ENCODE measurements at places on chromosomes 2 and 18.
A peak's percentile ranks its signal among the peaks of the same experiment; 100 is the strongest.

DNA sequence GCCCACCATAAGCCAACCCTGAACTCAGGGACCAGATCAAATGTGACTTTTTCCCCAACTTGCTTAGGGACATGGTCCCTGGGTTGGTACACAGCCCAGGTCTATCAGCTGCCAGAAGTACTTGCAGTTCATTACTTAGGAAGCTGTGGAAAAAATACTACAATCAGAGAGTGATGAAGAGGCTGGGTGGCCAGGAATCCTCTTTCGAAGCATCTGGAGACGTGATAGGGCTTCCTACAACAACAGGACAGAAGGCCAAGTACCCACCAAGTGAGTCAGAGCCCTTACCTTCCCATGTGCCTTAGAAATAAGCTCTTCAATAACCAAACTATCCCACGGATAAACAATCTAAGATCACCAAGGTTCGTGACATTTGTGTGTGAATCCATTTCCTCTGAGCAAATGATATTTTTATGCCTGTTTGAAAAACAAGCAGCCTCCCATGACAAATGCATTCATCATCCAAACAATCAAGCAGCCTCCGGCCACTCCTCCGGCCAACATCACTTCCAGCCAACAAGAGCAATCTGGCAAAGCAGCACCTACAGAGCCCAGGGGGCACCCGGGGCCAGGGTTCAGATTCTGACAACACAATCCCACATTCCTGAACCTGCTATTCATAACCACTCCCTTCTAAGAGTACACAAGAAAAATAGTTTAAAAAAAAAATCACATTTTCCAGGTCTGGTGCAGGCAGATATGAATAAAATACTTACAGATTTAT is 26.4 kb downstream of the TBC1D8 start:
- no peak for DNase-seq

DNA sequence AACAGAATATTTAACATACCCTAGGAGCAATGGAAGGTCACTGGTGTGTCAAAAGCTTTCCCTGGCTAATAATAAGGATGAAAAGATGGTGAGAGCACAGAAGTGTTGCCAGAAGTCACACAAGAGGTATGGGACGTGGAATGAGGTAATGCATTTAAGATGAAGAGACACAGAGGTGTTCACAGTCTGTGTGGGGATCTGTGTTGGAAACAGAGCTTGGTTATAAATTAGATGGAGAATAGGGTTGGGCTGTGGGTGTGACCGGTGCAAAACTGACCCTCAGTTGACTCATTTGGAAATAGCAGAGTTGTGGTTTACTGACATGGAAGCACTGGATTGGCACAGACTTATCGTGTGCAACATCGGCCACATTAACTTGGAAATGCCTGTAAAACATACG is 372.5 kb downstream of the SATB2 start:
- DNase-seq = no peak

GRCh38 chr2:217331523-217332416 is 471.9 kb upstream of the TNP1 start:
- no peak for DNase-seq

- DNase-seq = no peak
Measured at GRCh38 chr2:16328521-16329190, 337.0 kb downstream of the CYRIA start.

DNA sequence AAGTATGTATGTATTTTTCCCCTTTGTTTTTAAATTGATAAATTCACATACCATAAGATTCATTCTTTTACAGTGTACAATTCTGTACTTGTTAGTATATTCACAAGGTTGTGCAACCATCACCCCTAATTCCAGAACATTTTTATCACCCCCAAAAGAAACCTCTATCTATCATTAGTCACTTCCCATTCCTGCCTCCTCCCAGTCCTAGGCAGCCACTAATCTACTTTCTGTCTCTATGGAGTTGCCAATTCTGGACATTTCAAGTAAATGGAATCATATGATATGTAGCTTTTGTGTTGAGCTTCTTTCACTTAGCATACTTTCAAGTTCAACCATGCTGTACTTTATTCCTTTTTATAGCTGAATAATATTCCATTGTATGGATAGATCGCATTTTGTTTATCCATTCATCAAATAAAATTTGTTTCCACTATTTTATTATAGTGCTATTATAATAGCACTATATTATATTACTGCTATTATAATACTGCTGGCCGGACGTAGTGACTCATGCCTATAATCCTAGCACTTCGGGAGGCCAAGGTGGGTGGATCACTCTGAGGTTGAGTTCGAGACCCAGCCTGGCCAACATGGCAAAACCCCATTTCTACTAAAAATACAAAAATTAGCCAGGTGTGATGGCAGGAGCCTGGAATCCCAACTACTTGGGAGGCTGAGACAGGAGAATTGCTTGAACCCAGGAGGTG is 10.9 kb downstream of the STARD7 start:
- DNase-seq = no peak

- DNase-seq = no peak
Measured at GRCh38 chr2:55590810-55591440, 26.5 kb downstream of the PPP4R3B start.

- DNase-seq = no peak
Measured at GRCh38 chr2:223578846-223579245, 23.3 kb downstream of the SCG2 start.

DNA sequence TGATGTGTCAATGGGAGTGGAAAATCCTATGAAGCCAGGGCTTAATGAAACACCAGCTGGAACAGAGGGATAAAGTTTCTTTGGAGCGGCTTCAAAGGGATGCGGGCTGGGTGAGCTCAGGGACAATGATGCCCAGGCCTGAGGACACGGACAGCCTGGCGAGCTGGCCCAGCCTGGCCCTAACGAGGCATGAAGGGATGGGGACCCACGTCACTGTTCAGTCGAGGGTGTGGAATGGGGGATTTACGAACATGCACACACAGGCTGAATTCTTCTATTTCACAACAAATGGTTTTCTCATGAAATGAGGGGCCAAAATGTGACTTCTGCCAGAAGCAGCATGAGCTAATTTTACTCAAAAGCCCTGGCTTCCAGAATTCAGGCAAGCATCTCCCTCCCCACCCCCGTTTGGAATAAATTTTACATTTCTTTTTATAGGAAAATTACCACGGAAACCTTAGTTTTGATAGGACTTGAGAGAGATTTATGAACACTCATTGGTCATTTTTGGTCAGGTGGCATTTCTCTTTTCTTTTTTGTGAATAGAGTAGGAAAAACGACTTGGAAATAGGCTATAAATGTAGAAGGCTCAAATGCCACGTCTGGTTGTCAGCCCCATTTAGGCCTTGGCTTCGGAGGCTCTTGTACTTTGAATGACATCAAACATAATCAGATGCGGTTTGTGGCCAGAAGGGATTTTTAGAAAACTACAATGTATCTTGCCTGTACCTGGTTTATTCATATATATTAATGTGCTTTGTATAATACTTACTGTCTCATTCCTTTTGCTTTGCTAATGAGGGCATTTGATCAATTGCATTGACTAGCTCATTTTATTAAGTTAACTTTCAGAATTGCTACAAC is 893.8 kb upstream of the CELF4 start:
- no peak for DNase-seq

DNA sequence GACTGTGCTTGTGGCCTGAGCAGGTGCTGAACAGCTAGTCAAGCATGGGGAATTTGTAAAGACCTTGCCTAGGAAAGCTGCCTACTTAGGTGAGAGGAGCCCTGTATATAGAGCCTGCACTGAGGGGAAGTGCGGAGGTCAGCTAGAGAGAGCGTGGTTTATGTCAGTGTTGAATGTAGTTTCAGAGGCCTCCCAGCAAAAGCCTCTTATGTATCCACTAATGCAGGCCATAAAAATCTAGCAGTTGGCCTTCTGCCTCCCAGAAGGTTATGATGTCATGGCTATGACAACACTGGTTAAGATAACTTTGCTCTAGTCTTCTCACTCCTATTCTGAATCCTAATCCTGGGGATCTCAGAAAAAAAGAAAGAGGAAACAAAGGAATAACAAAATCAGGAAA is 88.9 kb downstream of the ASXL3 start:
- DNase-seq = no peak

GRCh38 chr2:88691339-88692183 is at the start of gene RPIA:
TSS of gene RPIA (plus strand) at chr2:88691673. CDS start at chr2:88691699, 26 bp downstream.
- DNase-seq = peak; percentile 99

GRCh38 chr2:198113316-198113715 is 308.9 kb downstream of the PLCL1 start:
- no peak for DNase-seq

GRCh38 chr18:62337336-62337735 is 12.2 kb downstream of the TNFRSF11A start:
- DNase-seq = no peak

DNA sequence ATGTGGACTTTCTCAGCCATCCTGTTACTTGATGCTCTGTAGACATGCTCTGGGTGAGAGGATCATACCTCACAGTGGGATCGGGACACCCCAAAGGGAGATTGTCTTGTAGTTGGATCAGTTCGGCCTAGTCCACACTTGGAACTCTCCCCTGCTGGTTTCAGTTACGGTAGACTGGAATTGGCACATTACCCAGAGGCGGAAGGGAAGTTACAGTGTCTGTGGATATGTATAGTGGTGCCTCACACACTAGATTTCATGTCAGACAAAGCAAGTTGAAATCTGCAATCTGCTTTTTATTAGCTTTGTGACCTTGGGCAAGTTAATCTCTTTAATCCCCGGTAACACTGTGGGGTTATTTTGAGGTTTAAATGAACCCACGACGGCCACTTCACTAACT is 16.2 kb upstream of the CTAGE1 start:
- DNase-seq = no peak

GRCh38 chr2:133953524-133953923 is 300.3 kb upstream of the MGAT5 start:
- no peak for DNase-seq

DNA sequence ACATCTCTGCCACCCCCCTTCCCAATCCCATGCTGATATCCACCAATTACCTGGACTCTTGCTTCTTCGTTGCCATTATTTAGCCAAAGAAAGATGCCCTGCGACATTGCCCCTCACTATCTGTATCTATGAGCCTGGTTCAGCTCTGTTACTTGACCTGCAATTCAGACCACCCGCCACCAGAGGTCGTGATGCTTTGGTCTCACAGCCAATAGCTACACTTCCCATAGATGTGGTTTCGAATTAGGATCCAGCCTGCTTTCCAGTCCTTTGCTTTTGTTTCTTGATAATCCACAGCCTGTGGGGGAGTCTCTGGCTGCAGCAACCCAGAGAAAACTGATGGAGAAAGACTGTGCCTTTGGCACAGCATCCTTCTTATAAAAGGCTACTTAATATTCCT is 239.4 kb downstream of the KLHL29 start:
- peak; percentile 42 for DNase-seq

GRCh38 chr2:20674974-20675679 is 8.2 kb downstream of the GDF7 start:
- DNase-seq = no peak

DNA sequence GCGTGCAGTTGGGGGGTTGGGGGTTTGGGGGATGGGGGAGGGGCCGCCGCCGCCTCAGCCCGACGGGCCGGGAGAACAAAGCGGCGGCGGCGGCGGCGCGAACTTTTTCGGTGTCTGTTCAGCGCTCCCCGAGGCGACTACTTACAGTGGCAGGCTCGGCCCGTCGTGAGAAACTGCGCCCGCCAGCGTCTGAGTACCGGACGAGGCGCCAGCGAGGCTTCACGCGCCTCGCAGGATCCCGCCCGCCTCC is 172 bp downstream of the PRKD3 start:
- peak; percentile 60 for DNase-seq

DNA sequence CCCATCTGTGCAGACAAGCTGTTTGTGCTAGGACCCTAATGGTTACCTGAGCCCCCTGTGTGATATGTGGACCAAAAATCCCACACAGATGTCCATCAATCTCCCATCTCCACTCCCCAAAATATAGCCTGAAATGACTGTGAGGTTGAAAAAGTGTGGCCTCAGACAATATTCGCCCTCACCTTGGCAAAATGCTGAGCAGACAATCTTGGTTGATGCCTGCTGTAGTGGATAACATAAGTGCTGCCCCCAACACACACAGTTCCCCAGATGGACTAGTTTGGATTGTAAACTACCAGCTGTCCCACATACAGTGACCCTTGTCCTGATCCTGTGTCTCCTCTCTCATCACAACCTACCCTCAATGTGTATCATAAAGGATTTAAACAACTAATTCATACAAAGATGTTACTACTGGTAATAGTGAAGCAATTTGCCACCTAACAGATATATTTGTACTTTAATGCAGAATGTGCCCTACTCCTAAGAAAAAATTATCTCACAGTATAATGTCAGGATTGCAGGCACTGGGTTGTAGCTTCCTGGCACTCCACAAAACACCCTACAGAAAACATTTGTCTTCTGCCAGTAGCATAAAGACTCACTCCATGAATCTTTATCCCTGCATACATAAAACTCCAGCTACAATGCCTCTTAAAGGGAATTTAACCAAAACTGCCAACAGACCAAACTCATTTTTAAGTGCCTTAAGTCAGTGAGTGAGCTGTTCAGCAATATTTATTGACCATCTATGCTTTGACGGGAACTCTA is 161.6 kb downstream of the FBXO15 start:
- DNase-seq = no peak

- DNase-seq = no peak
Measured at GRCh38 chr2:84865181-84865783, 15.6 kb downstream of the TRABD2A start.

- no peak for DNase-seq
Measured at GRCh38 chr18:9862686-9863085, 23.1 kb upstream of the TXNDC2 start.

DNA sequence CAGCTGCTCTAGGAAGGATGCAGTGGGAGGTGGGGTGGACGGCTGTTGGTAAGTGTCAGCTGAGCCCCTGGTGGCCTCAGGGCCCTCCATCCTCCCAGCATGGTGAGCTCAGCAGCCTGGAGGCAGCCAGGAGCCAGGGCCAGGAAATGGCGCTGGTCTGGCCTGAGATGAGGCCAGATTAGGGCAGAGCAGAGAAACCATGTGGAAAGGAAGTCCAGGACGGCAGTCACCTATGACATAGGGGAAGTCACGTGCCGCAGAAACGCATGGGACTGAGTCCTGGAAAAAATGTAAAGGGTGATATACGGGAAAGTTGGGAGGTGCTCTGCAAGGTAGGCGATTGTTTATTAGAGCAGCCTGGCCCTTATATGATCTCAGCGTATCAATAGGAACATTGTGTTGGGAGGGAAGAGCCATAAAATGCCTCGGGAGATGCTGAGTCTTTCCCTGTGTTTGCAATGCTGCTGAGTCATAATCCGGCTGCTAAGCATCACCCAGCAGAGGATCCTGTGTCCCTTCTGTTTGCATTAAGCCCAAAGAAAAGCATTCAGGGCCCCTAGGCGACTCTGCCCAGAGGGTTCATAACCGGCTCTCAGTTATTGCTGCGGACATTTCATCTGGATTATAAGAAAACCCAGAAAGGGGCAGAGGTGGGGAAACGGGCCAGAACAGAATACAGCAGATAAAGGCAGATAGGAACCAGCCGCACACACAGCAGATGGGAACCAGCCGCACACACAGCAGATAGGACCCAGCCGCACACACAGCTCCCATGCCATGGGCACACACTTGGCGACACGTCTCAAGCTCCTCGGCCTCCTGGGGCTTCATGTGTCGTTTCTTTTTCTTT is 30.3 kb upstream of the B3GNT7 start:
- no peak for DNase-seq

DNA sequence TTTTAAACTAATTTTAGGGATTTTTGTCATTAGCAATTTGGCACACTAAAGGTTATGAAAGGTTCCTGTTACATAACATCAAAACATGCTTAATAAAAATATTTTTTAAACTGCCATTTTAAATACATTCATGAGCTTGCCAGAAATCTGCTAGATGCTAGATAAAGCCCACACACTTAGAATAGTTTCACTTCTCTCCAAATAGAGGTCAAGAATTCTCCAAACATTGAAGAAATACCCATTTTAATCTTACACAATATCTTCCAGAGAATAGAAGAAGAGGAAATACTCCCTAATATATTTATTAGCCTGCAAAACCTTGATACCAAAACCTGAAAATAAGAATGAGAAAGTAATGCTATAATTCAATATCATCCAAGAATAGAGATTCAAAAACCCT is 247.5 kb downstream of the PTH2R start:
- DNase-seq = no peak
